ENCODE measurements at places on chromosomes 2 and 18. TPM values are rescaled to one million over a fixed set of nuclear protein-coding genes. Genes with fewer than 3 reads are reported as not detected.

- DNase-seq: no peak
Observed at GRCh38 chr2:100407073-100407472, 10.4 kb downstream of the CHST10 start.

DNA sequence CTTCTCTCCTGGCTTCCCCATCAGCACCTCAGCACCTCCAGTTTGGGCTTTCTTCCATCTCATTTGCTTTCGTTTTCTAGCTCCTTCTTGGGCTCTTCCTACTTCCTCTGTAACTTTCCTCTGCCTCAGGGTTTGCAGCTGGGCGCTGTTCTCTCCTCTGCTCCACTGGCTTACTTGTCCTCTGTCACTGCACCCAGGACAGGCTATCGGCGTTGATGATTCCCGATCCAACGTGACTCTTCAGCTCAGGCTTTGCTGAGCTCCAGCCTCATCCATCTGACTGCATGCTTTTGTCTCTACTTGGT is 362.4 kb downstream of the CYRIA start:
- DNase-seq: no peak

DNA sequence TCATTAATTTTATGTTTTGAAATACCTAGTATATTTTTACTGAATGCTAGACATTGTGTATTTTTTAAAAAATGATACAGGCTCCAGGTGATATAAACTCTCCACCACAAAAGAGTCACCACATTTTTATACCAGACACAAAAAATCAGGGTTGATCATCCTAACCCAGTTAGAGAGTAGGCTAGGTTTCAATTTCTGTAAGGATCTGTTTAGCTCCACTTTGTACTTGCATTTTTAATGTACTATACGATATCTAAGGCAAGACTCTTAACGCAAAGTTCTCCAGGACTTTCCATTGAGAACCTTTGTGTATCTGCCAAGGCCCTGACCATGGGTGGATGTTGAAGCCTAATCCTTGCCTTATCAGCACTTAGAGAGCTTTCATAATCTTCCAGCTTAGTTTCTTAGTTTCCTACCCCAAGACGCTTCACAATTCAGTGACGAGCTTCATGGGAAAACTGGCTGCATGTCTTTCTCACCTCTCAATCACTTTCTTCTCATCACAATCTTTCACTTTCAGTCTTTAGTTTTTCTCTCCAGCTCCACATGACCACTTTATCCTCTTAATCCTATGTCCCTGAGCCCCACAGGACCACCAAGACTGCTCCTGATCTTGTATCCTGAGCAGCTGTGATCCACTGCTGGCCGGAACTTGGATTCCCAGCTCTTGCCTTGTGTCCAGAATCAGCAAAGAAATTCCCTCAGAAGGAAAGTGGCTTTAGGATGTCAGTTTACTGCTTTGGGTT is 635.8 kb downstream of the RNF144A start:
- DNase-seq: no peak

GRCh38 chr2:28544922-28545589 is 49.2 kb downstream of the PLB1 start:
- no peak for DNase-seq

DNA sequence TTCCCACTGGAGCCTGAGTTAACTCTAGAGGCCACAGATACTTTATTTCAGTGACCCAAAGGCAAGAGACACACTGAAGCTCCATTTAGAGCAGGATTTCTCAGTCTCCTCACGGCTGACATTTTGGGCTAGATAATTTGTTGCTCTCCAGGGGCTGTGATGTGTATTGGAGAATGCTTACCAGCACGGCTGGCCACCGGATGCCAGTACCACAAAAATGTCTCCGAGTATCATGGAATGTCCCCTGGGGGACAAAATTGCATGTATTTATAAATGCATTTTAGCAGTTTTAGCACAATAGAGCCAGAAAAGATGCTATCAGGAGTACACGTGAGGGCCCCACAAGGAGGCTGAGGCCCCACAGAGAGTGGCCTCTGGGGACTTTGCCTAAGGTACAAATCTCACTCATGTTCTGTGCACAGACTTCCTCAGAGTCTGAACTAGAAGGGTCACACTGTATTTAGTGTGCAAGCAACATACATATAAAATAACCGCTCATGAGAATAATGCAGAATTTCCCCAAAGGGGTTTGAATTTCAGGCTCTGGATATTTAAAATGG is 20.5 kb upstream of the DCC start:
- DNase-seq: no peak

DNA sequence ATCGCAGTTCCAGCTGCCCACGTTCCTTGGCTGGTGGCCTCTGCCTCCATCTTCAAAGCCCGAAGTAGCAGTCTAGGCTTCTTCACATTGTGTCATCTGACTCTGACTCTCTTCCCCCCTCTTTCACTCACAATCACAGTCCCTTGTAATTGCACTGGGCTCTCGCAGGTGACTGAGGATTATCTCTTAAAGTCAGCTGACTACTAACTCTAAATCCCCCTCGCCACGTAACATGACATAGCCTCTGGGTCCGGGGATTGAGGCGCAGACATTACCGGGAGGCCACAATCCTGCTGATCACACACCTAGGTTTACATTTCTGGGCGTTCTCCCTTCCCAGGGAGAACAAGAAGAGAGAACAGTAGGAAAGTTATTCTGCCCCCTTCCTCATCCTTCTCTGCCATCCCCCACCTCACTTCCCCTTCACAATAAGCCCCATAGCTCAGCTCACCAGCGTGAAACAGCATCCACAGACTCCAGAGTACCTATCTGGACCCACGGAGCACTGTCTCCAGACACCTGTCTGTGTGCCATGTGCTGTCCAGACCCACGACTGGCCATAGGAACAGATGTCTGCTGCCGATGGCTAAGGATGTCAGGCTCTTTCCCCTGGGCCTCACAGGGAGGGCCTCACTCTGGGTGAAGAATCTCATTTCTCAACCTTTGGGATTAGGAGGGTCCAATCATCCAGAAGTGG is 64.3 kb upstream of the FZD7 start:
- DNase-seq: no peak

GRCh38 chr2:68603059-68603458 is 40.3 kb upstream of the PROKR1 start:
- no peak for DNase-seq

Gene GCG
- 0.17 TPM for total RNA-seq

- peak; percentile 54 for DNase-seq
Observed at GRCh38 chr2:189698020-189698887, 23.8 kb downstream of the ANKAR start.

- DNase-seq: no peak
Observed at GRCh38 chr18:39661856-39662366, 2096.3 kb upstream of the CELF4 start.

GRCh38 chr2:121293450-121294325 is 8.7 kb upstream of the TFCP2L1 start:
- peak; percentile 87 for DNase-seq

- DNase-seq: no peak
Observed at GRCh38 chr2:155980941-155981560, 351.5 kb downstream of the NR4A2 start.

Gene ASB1
- 24.9 TPM for total RNA-seq

- no peak for DNase-seq
Observed at GRCh38 chr2:148957023-148957422, 81.5 kb upstream of the LYPD6B start.

DNA sequence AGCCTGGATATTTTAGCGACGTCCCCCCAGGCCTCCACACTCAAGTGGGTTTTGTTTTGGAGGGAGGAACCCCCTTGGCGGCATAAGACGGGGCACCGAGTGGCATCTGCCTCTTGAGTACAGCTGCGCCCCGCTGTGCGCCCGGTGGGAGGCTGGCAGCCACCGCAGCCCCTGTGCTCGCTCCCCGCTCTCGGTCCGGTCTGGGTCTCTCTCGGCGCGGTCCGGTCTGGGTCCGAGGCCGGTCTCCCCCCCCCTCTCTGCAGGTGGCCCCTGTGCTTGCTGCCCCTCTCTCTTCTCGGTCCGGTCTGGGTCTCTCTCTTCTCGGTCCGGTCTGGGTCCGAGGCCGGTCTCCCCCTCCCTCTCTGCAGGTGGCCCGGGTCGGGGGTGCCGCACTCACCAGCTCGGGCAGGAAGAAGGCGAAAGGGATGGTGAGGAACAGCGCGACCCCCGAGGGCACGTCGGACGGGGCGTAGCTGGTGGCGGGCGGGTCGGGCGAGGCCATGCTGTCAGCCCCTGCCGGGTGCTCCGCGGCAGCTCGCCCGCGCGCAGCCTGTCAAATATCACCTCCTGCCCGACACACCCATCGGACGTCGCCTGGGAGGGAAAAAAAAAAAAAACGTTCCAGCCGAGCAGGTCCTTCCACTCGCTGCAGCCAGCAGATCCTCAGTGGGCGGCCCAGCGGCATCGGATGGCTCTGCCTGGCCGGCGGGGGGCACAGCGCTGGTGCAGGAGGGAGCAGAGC is at the start of gene MALL:
Gene MALL (minus strand): TSS at position 532 of the 742 bp plus-strand sequence. CDS start 30 bp downstream, at position 502.
- DNase-seq: peak; percentile 51

GRCh38 chr2:106159866-106160785 is 34.0 kb downstream of the UXS1 start:
- no peak for DNase-seq

Gene CDK15
- total RNA-seq: 3.1 TPM

Gene UGT1A3
- 0.86 TPM for total RNA-seq

DNA sequence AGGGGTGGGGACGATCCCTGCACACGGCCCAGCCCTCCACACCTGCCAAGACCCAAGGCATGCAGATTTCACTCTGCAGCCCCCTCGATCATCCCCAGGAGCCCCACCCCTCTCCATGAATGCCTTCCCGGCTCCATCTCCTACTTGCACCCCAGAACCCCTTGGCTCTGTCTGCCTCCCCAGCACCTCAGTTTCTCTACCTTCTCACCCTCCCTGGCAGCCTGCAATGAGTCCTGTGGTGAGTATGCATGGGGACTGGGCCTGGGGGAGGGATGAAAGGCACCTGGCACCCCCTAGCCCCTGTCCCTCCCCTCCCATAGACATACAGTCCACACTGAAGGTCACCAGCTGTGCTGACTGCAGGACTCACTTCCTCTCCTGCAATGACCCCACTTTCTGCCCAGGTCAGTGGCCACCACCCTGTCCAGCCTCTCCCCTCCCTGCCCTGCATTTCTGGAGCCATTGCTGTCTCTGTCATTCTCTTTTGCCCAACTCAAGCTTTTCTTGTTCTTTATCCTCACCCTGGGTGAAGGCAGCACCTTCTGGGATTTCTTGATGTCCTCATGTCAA is 1.0 kb downstream of the TEX51 start:
- no peak for DNase-seq

- DNase-seq: no peak
Observed at GRCh38 chr2:152580714-152581113, 136.5 kb downstream of the PRPF40A start.

Gene TTC21B
- 17.4 TPM for total RNA-seq

GRCh38 chr18:76530391-76530790 is 35.3 kb upstream of the ZNF516 start:
- no peak for DNase-seq

DNA sequence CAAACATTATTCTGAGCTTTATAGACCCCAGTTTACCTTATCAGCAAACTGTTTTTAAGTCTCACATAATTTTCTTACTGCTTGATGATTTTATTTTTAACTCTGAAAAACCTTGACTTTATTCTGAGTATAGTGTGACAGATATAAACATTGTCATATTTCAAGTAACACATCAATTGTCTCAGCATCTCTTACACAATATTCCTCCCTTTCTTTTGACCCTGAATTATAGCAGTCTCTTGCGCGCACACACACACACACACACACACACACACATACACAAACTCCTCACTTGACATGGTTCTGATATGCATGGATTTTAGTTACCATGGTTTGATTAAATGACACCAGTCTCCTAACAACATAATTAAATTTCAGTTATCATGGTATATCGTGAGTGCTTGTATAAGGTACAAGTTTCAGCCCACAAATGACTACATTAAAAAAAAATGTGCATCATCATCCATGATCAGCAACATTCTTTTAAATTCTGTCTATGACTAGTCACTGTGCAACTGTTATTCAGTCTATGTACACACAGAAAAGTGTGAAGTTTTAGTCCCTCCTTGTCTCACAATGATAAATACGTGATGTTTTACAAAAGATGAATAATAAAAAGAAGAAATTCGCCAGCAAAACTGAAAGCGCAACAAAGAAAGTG is 39.5 kb upstream of the TACR1 start:
- DNase-seq: no peak

Gene POTEJ
- total RNA-seq: not detected

DNA sequence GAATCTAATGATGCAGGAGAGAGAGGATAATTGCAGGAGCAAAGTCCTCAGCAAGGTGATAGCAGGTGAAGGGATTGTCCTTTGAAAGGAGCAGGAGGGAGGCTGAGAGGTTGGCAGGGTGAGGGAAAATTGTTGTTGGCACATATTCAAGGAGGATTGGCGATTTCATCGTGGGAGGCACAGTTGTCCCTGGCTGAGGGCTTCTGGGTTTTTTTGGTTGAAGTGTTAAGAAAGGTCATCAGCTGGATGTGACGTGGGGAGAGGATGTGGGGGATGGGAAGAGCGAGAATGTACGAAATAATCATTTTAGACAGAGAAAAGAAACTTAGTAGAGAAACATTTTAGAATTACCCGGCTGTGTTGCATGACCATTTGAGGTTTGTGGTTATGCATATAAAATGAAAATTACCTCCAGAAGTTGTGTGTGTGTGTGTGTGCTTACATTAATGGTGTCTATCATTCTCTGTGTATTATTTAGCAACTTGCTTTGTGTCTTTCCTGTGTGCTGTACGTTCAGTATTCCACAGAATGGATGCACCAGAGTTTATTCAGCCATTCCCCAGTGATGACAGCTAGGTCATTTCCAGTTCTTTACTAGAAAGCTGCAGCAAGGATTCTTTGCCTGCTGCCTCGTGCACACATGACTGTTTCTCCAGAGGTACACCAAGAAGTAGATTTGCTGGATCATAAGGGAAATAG is 67.6 kb downstream of the SDC1 start:
- peak; percentile 51 for DNase-seq

Gene MC5R
- not detected for total RNA-seq

DNA sequence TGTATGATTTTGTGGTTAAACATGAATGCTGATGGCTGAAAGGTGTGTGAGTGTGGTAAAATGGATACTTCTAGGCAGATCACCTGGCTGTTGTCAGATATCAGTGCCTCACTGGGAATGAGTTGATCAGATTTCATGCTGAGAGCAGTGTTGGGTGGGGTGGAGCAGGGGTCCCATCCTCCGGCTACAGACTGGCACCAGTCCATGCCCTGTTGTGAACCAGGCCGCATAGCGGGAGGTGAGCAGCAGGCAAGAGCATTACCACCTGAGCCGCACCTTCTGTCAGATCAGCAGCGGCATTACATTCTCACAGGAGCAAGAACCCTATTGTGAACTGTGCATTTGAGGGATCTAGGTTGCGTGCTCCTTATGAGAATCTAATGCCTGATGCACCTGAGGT is 78.7 kb downstream of the GLI2 start:
- no peak for DNase-seq

- DNase-seq: no peak
Observed at GRCh38 chr18:46320297-46320696, 216.1 kb downstream of the HAUS1 start.

Gene TSPYL6
- not detected for total RNA-seq

Gene PARD6G
- 4.1 TPM for total RNA-seq

DNA sequence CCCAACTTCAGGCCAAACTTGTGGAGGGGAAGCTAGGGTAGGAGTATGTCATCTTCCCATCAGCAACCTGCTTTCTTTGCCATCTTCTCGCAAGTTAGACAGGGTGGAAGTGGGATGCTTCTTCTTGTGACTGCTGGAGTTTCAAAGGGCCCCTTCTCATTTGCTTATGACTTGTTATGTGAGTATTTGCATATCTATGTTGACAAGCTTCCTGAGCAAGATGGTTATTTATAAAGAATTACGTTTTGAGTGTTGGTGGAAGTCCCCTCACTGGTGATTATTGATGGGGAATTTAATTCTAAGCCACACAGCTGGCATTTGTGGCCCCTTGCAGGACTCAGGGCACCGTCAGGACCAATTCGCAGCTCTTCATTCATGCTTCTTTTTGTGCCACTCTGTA is 791.0 kb downstream of the LRRTM4 start:
- no peak for DNase-seq

GRCh38 chr2:54687595-54688152 is 35.8 kb upstream of the EML6 start:
- DNase-seq: no peak
